NCI-H1092 (cell line): ENCODE measurements at places on chromosomes 2 and 18.

GRCh38 chr2:160650196-160651118 is 156.8 kb upstream of the RBMS1 start:
- no peak for DNase-seq

- DNase-seq: no peak
Observed at GRCh38 chr2:225841314-225841713, 441.8 kb downstream of the NYAP2 start.

- DNase-seq: no peak
Observed at GRCh38 chr2:99554238-99554637, 64.4 kb upstream of the REV1 start.

GRCh38 chr2:217901400-217901799 is 101.4 kb downstream of the TNS1 start:
- DNase-seq: no peak

GRCh38 chr2:69375494-69376353 is 11.3 kb downstream of the GFPT1 start:
- DNase-seq: no peak

GRCh38 chr2:112096098-112096497 is 41.0 kb downstream of the TMEM87B start:
- DNase-seq: no peak

GRCh38 chr2:234075947-234076346 is 25.4 kb downstream of the SPP2 start:
- no peak for DNase-seq

DNA sequence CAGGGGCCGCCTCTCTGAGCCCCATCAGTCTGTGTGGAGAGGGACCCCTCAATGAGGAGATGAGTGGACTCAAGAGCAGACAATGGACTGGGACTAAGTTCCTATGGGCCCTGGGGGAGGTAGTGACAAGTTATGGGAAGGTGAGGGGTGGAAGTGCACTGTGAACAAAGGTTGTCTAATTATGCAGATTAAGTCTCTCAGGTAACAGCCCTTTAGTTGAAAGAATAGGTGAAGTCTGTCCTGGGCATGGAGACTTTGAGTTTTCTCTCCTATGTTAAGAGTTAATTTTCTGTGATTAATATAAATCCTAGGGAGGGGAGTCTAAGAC is 243.8 kb downstream of the FAM210A start:
- DNase-seq: no peak

DNA sequence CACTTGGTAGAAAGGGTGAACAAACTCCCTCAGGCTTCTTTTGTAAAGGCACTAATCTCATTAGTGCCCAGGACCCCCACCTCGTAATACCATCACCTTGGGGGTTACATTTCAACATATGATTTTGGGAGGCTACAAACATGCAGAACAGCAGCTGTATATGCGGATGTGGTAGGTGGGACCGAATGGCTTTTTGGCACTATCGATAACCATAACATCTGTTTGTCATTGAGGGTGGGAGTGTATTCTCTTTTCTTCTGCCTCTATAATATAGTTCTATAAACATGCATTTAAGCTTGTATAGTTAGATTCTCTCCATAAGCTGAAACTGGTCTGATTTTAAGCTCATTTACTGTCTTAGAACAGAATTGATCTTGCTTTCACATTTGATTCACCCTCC is 239.1 kb upstream of the BOD1L2 start:
- no peak for DNase-seq

DNA sequence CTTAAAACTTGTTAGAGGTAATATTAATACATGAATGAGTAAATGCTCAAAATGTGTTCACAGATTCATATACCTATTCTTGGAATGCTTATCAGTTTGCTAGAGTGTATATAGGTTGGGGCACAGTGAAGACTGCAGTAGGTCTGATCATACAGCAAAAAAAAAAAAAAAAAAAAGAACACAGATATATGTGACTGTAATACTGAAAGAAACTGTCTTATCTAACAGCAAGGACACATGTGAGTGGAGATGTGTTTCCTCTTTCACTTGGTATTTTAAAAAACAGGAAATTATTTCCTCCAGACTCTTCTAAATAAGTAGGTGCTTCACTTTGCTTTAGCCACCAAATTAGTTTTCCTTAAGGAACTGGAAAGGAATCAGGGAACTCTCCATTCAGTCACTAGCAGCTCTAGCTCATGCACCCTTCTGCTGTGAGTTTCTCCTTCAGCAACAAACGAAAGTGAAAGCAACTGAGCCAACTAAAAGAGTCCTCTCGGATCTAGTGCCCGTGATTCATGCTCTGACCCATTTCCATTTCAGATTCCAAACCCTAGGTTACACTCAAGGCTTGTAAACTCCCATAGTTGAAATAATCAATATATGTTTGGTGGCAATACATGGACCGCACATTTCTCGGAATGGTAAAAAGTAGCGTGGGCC is 98.5 kb downstream of the DSEL start:
- DNase-seq: no peak

GRCh38 chr18:24923138-24923537 is 428.8 kb downstream of the ZNF521 start:
- DNase-seq: no peak

- no peak for DNase-seq
Observed at GRCh38 chr2:150567771-150568301, 80.4 kb upstream of the RND3 start.

DNA sequence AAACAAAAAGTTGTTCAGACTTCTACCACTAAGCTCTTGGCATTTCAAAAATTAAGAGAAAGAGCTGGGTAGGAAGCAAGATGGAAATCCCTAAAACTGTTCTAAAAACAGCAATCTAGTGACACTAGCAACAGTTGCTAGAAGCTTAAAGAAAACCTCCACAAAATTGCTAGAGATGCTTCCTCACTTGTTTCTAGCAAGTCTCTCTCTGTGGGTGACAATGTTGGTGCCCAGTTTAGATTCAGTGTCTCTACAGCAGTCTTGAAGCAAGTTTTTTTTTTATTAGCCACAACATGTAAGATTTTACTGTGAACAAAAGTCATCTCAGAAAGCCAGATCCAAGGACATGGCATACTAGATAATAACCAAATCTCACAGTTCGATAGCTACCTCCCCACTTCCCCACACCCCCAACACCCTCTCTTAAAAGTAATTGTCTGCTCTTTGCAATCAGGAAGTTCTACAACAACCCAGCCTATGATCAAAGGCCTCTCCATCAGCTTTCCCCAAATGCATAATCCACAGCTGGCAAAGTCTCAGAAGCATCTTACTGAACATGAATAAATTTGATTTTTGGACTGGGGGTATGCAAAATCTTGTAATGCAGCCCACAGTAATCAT is 70.0 kb downstream of the ANKRD44 start:
- DNase-seq: no peak

DNA sequence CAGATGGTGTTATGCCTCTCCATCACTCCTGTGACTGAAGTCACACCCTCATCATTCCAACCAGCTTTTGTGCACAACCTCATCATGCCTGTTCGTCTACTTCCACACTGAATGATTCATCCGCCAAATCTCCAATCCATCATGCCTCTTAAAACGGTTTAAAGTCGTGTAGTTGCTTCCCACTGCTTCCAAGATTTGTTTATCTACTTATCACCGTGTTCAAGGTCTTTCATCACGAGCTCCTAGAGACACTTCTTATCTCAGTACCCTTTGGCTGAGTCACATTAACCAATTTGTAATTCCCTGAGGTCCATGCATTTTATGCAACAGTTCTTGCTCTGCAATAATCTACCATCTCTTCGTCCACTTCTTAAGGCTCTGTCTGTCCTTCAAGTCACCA is 592.3 kb upstream of the ID2 start:
- DNase-seq: no peak

GRCh38 chr2:137929519-137929916 is 34.8 kb upstream of the HNMT start:
- peak; percentile 11 for DNase-seq

- no peak for DNase-seq
Observed at GRCh38 chr2:212284166-212284565, 254.4 kb downstream of the ERBB4 start.

GRCh38 chr18:9066358-9066757 is 36.1 kb upstream of the NDUFV2 start:
- no peak for DNase-seq

- no peak for DNase-seq
Observed at GRCh38 chr2:3571284-3571683, 3.8 kb upstream of the RPS7 start.

DNA sequence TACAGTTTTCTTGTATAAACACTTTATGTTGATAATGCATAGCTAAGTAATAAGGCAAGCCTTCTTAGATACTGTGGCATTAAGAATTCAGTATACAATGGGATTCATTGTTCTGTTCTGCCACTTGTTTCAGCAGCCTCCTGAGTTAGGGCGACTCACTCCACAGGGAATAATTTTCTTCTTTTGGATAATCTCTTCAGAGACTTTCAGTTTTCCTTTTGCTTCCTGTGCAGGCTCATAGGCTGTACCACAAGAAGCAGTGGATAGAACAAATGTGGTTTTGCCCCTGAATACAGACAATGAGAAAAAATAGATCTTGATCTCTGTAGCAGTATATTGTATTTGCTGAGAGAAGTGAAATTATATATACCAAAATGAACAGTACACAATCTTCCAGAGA is 298.0 kb downstream of the ZNF407 start:
- DNase-seq: no peak
